ENCODE measurements at places on chromosomes 4 and X.

DNA sequence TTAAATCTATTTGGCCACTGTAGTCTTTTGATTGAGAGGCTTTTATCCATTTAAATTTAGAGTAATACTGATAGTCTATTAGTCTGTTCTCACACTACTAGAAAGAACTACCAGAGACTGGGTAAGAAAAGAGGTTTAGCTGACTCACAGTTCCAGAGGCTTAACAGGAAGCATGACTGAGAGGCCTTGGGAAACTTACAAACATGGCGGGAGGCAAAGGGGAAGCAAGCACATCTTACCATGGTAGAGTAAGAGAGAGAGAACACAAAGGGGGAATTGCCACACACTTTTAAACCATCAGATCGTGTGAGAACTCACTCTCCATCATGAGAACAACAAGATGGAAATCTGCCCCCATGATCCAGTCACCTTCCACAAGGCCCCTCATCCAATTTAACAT lies 410.9 kb downstream of the PDGFC start:
- DNase-seq = no peak

GRCh38 chr4:24924309-24924781 lies 11.5 kb upstream of the CCDC149 start:
- DNase-seq = no peak

- DNase-seq = no peak
Measured at GRCh38 chrX:132119821-132120515, 7.9 kb downstream of the FRMD7 start.

DNA sequence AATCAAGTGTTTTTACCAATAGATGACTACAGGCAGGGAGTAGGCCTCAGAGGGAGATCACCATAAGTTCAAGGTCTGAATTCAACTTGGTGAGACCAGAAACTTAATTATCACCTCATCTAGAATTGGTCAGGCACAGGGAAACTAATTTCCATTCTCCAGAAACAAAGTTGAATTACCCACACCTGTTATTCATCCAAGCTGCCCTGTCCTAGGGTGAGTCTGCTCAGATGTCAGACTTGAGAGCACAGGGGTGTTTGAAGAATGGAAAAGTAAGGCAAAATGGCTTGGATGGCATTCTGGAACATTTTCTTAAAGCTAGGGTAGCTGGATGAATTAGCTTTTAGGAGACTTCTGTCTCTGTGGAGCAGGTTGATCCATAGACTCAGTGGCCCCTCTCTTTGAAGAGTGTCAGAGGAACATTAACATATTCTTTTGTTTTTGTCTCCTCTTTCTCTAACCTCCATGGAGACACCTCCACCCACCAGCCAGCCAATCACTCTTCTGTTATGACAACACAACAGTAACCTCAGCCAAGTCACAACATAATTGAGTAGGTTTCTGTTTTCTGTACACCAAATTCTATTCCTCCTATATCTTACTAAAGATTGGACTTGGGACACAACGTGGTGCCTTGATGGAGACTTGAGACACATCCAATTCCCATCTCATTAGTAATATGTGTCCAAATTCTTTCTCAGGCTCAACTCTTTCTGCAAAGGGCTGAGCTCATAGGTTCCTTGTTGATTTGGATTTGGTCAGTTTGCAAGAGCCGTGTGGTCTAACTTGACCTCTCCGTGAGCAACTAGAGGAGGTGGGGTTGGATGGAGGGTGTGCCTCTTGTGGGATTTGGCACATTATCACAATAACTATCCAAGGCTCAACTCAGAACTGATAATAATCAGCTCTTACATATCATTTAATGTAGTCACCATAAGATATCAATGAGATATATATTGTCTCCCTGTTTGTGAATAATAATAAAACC lies 45.1 kb downstream of the VSIG4 start:
- DNase-seq = no peak

DNA sequence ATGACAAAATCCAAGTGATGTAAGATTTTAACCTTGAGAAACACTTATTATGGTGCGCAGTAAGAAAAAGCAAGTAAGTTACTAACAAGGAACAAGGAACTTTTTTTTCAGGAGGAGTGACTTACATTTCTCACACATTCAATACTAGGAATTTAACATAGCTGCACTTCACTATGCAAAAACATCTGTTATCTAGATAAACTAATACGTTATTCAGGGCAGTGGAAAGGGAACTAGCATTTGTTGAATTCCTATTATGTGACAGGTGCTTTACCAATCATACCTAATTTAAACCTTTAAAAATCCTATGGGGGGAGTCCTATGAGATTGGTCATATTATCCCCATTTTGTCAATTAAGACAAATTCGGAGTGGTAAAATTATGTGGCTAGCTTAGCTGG lies 238.0 kb downstream of the NR3C2 start:
- DNase-seq = no peak

- DNase-seq = no peak
Measured at GRCh38 chrX:46602468-46603102, 29.0 kb downstream of the CHST7 start.

DNA sequence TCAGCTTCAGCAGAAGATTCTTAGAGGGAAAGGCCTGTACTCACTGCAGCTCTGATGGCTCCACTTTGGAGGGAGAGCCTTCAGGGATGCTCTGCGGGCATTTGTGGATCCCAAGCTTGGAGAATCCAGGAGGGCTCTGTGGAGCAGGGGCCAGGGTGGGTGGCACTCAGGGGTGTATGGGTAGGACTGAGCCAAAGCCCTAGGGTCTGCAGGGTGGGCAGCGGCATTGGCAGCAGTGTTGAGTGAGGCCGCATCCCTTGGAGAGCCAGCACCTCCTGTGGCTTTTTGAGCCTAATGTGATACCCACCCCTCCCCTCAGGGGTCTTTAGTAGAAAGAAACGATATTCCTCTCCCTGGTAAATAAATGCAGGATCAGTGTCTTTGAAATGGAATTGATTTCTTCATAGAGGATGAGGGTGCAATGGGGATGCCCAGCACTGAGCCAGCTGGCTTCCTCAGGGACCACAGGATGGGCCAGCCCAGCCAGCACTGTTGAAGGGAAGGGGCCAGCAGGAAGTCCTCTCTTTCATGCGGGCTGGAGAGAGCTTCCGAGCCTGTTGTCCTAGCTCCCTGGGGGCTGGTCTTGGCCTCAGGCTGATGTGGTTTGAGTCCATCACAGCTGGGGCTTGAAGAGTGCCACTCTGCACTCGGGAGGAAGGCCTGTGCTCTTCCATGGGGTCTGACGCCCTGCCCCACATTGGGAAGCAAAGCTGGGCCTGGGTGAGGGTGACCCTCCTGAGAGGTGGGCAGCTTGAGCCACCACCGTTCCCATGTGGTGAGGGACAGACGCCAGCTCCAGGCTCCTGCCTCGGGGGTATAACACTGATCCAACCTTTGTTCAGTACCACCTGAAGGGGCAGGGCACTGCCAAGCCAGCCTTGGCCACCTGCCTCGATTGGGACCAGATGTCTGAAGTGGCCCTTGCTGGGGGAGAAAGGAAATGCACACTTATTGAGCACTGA lies 49.5 kb downstream of the PSAPL1 start:
- no peak for DNase-seq

- DNase-seq = no peak
Measured at GRCh38 chrX:19571711-19572110, 56.4 kb upstream of the MAP3K15 start.

GRCh38 chr4:143288171-143288570 lies 48.5 kb upstream of the GAB1 start:
- no peak for DNase-seq

DNA sequence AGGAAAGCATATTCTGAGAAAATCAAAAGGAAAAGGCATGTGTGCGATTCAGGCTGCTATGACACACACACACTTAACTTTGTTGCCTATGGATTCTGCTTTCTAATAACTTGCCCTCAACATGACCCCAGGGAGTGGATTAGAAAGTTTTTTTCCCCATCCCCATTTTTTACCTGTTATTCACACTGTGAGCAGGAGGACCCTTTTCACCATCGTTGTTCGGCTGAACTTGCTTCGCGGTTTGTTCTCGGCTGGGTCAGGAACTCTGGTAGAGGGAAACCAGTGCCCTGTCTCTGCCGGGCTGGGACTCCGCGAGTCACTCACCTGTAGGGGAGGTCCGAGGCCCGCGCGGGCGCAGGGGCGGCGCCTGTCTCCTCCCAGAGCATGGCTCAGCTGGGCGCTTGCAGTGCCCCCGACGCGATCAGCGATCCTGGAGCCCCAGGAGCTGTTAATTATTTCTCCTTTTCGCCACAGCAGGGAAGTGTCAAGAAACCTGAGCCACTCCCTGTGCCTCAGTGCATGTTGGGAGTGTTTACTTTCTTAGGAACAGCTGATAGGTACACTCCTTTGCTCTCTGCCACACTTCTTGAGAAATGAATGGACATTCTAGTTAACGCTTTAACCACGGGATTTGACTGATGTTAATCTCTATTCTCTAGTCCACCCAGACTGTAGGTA lies at the start of gene RASSF6:
Gene RASSF6 (minus strand): TSS at position 322 of the 678 bp plus-strand sequence. CDS start 8,641 bp downstream, outside the sequence.
- DNase-seq = no peak

GRCh38 chr4:113784497-113785250 lies 23.1 kb upstream of the CAMK2D start:
- no peak for DNase-seq

DNA sequence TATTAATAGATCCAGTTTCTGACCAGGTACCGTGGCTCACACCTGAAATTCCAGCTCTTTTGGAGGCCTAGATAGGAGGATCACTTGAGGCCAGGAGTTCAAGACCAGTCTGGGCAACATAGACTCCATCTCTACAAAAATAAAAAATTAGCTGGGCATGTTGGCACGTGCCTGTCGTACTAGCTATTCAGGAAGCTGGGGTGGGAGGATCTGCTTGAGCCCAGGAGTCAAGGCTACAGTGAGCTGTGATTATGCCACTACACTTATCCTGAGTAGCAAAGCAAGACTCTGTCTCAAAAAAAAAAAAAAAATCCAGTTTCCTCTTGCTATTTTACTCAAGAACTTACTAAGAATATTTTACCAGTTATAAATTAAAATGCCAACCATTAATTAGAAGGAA lies 91.7 kb downstream of the SLC10A6 start:
- no peak for DNase-seq
